PC-3 (cell line): ENCODE measurements at places on chromosomes 5 and 9.

GRCh38 chr9:91403665-91404543 lies 19.7 kb downstream of the NFIL3 start:
- no peak for DNase-seq

DNA sequence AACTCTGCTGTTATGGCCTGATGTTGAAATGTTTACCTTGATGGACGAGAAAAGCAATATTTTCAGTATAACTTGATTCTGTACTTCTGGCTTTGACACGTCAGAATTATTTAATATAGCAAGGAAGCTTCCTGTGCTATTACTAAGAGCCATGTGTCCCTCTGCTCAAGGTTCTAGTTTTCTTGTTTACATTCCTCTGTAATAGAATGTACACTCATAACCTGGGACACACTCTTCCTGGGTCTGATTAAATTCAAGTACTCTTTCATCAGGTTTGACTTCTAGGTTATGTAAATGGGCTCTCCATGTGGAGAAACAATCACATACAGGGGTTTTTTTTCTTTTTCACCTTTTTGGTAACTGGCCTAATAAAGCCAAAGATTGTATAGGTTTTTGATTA lies 33.1 kb downstream of the GTF3C4 start:
- DNase-seq: peak; percentile 56

DNA sequence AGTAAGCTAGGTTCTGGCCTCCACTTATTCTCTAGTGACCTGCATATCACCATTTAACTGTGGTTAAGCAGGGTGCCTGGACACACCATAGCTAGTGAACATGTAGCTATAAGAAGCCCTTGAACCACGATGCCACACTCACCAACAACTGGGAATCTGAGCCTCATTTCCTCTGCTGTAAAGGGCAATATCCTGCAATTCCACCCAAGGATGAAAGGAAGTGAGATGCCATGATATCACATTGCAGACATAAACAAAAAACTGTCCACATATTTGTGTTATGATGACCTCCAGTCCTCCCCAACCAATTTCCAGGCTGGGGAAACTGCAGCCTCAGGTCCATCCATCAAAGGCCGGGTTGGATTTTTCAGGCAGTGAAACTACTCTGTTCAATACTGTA lies 10.4 kb downstream of the TNIP1 start:
- no peak for DNase-seq

DNA sequence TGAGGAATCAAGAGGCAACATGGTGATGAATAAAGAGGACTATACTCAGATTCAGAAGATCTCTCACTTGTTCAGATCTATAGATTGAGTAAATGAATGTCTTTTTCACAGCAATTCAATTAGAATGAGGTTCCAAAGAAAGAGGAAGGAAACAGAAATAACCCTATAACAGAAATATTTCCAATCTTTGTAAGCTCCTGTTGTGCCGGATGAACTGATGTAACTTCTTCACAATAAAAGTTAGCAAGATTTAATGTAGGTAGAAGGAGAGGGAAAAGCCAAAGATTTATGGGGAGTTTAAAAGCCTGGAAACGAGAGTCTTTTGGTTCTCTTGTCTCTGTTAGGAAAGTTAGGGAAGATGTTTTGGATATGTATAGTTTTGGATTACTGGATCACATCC lies 92.1 kb downstream of the PBX3 start:
- no peak for DNase-seq

- no peak for DNase-seq
Measured at GRCh38 chr9:120761006-120761405, 32.2 kb downstream of the FBXW2 start.

- DNase-seq: no peak
Measured at GRCh38 chr9:89471390-89471789, 26.5 kb downstream of the SEMA4D start.

DNA sequence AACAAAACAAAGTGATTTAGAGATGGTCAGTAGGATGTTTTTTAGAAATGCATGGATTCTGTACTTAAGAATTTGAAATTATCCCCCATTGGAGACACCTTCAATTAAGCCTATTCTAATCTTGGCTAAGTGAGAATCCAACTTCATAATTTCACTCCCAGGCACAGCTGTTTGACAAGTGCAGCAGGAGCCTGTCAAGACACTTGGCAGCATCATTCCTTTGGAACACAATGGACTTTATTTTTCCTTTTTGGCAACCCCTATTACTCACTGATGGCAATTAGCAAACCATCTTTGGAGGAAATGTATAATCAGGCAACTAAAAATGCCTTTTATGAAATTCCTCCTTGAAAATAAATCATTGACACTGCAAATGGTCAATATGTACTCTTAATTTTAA lies 194.7 kb downstream of the GLIS3 start:
- DNase-seq: no peak

DNA sequence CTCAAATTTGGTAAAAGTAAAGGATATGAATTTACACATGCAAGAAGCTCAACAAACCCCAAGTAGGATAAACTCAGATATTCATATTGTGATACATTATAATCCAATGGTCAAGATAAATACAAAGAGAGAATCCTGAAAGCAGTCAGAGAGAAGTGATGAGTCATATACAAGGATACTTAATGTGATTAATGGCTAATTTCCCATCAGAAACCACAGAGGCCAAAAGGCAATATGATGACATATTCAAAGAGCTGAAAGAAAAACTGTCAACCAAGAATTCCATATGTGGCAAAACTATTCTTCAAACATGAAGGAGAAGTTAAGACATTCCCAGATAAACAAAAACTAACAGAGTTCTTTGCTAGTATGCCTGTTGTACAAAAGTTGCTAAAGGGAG lies 19.5 kb upstream of the IRF1 start:
- peak; percentile 62 for DNase-seq

DNA sequence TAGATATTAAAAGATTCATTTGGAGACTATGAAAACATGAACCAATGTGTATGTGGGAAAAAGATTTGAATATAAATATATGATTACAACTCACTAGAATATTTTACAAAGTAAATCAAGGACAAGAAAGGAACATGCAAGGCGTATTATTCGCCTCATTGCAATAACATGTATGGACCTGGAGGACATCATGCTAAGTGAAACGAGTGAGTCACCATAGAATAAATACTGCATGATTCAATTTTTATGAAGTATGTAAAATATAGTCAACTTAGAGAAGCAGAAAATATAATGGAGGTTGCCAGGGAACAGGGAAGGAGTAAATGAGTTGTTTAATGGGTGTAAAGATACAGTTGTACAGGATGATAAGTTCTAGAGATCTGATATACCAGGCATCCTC lies 4.9 kb downstream of the TXNDC8 start:
- peak; percentile 26 for DNase-seq

GRCh38 chr5:59665086-59665831 lies 228.3 kb downstream of the PDE4D start:
- no peak for DNase-seq

- DNase-seq: peak; percentile 30
Measured at GRCh38 chr9:73219985-73220626, 68.4 kb downstream of the ANXA1 start.

- DNase-seq: no peak
Measured at GRCh38 chr9:91295357-91295756, 66.4 kb downstream of the AUH start.

- DNase-seq: no peak
Measured at GRCh38 chr9:2253636-2254580, 238.8 kb downstream of the SMARCA2 start.

- no peak for DNase-seq
Measured at GRCh38 chr5:97118261-97119006, 24.0 kb downstream of the LIX1 start.
